ENCODE measurements at places on chromosomes 11 and 22. TPM values are rescaled to one million over a fixed set of nuclear protein-coding genes. Genes with fewer than 3 reads are reported as not detected.
A peak's percentile ranks its signal among the peaks of the same experiment; 100 is the strongest.

GRCh38 chr11:109668973-109669634 lies 247.1 kb downstream of the C11orf87 start:
- H3K27me3 ChIP-seq, result no peaks in the 10 kb centered on the region
- H3K36me3 ChIP-seq, result no peaks in the 10 kb centered on the region
- DNase-seq, result no peak
- H3K4me3 ChIP-seq, result no peak overlapping the region
- no peak overlapping the region for H3K27ac ChIP-seq
- no peaks in the 10 kb centered on the region for H3K4me1 ChIP-seq

- DNase-seq, result no peak
- no peaks in the 10 kb centered on the region for H3K4me1 ChIP-seq
- no peaks in the 10 kb centered on the region for H3K36me3 ChIP-seq
Measured at GRCh38 chr11:106152013-106152412, 74.6 kb downstream of the AASDHPPT start.

DNA sequence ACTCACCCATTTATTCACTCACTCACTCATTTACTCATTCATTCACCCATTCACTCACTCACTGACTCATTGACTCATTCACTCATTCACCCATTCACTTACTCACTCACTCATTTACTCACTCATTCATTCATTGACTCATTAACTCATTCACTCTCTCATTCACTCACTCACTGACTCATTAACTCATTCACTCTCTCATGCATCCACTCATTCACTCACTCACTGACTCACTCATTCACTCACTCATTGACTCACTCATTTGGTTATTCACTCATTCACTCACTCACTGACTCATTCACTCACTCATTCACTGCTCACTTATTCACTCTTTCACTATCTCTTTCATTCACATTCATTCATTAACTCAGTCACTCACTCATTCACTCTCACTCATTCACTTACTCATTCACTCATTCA lies 2.5 kb upstream of the MUC5AC start:
- DNase-seq, result no peak
- peaks cover 1% of the 10 kb centered on the region for H3K27me3 ChIP-seq
- no peak overlapping the region for H3K27ac ChIP-seq

GRCh38 chr11:26778000-26778757 lies 56.3 kb upstream of the SLC5A12 start:
- H3K4me1 ChIP-seq, result no peaks in the 10 kb centered on the region
- no peak for DNase-seq
- H3K36me3 ChIP-seq, result no peaks in the 10 kb centered on the region
- H3K27me3 ChIP-seq, result no peaks in the 10 kb centered on the region
- H3K27ac ChIP-seq, result no peak overlapping the region
- H3K4me3 ChIP-seq, result no peak overlapping the region

DNA sequence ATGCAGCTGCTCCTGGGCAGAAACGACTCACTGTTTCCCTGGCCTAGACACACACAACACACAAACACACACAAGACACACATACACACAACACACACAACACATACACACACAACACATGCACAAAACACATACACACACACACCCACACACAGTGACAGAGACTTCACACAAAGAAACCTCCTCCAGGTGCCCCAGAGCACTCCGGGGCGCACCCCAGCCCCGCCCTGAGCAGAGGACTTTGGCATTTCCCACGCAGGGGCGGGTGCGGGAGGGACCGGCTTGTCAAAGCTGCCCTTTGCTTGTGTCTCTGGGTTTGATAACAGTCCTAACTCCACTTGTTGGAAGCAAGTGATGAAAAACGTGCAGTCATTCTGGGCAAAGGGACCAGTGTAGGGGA lies 6.5 kb downstream of the APOBEC3A start:
- no peaks in the 10 kb centered on the region for H3K27me3 ChIP-seq
- H3K36me3 ChIP-seq, result no peaks in the 10 kb centered on the region
- DNase-seq, result no peak
- H3K27ac ChIP-seq, result no peak overlapping the region
- H3K4me1 ChIP-seq, result no peaks in the 10 kb centered on the region

GRCh38 chr22:20406686-20407408 lies 12.9 kb downstream of the ZNF74 start:
- DNase-seq, result no peak
- no peak overlapping the region for H3K27ac ChIP-seq
- peaks cover 45% of the 10 kb centered on the region for H3K36me3 ChIP-seq
- no peak overlapping the region for H3K4me3 ChIP-seq
- H3K4me1 ChIP-seq, result peaks cover 13% of the 10 kb centered on the region

GRCh38 chr11:65115361-65116082 lies 2.0 kb downstream of the ZNHIT2 start:
- peaks cover 64% of the 10 kb centered on the region for H3K4me1 ChIP-seq
- H3K36me3 ChIP-seq, result peaks cover 3% of the 10 kb centered on the region
- no peak for DNase-seq
- no peaks in the 10 kb centered on the region for H3K27me3 ChIP-seq

DNA sequence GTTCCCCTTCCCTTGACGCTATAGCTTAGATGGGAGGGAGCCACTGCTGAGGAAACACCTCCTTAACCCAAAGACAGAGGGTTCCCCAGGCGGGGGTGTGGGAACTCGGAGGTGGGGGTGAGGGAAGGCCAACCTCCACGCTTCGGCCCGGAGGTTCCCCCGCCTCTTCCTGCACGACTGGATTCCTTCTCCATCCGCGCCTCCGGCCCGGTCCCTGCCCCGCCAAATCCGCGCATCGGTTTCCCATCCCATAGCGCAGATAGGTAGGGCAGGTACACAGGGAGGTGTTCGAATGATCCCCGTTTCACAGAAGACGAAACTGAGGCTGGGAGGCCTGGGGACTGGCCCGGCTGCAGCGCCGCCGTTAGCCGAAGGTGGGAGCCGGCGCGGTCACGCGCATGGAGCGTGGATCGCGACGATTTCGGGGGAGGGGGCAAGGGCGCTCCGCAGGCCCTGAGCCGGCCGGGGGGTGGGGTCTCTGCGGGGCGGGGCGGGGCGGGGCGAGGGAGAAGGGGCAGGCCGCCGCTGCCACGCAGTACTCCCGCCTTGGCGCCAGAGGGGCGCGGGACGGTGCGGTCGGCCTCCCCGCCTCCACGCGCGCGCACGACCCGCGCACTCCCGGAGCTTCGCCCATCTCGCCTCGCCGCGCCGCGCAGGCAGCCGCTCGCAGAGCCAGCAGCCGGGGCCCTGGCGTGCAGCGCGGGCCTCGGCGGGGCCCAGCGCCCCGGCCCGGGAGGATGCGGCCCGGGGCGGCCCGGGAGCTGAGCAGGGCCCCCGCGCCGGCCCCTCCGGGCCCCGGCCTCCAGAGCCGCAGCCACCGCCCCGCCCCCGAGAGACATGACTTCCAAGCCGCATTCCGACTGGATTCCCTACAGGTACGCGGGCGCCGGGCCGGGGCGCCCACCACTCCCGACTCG lies at the start of gene TUB:
TUB (plus strand) TSS at position 538 of the 917 bp plus-strand sequence; CDS start at position 838, 300 bp downstream.
- peaks cover 52% of the 10 kb centered on the region for H3K27me3 ChIP-seq
- H3K4me3 ChIP-seq, result peak within 1 kb of the TSS; percentile 74
- DNase-seq, result no peak
- H3K36me3 ChIP-seq, result no peaks in the 10 kb centered on the region
- peaks cover 8% of the 10 kb centered on the region for H3K4me1 ChIP-seq

GRCh38 chr11:110371084-110371483 lies 58.7 kb upstream of the FDX1 start:
- DNase-seq, result no peak
- H3K4me1 ChIP-seq, result peaks cover 2% of the 10 kb centered on the region
- H3K4me3 ChIP-seq, result no peak overlapping the region
- no peaks in the 10 kb centered on the region for H3K36me3 ChIP-seq

- H3K4me3 ChIP-seq, result no peak overlapping the region
- H3K27ac ChIP-seq, result no peak overlapping the region
- peaks cover 23% of the 10 kb centered on the region for H3K27me3 ChIP-seq
- H3K4me1 ChIP-seq, result peaks cover 2% of the 10 kb centered on the region
- DNase-seq, result no peak
Measured at GRCh38 chr11:64503186-64503753, 87.8 kb upstream of the SLC22A12 start.

DNA sequence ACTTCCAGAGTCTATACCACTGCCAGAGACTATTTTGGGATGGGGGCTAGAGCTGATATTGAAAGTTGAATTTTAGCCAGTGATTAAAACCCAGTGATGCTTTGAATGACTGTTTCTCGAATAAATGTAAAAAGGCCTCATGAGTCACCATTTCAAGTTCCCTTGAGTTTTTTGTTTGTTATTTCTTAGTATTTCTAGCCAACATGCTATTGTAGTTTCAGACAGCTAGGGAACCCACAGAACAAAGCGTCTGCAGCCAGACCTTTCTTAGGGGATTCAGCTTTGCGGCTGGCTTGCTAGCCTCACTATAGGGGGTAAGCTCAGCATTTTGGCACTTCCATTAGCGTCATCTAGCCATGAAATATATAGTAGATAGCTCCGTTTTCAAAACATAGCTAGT lies 66.5 kb downstream of the DBX1 start:
- H3K4me1 ChIP-seq, result peaks cover 4% of the 10 kb centered on the region
- DNase-seq, result no peak
- no peak overlapping the region for H3K4me3 ChIP-seq
- no peaks in the 10 kb centered on the region for H3K27me3 ChIP-seq
- no peaks in the 10 kb centered on the region for H3K36me3 ChIP-seq
- no peak overlapping the region for H3K27ac ChIP-seq

DNA sequence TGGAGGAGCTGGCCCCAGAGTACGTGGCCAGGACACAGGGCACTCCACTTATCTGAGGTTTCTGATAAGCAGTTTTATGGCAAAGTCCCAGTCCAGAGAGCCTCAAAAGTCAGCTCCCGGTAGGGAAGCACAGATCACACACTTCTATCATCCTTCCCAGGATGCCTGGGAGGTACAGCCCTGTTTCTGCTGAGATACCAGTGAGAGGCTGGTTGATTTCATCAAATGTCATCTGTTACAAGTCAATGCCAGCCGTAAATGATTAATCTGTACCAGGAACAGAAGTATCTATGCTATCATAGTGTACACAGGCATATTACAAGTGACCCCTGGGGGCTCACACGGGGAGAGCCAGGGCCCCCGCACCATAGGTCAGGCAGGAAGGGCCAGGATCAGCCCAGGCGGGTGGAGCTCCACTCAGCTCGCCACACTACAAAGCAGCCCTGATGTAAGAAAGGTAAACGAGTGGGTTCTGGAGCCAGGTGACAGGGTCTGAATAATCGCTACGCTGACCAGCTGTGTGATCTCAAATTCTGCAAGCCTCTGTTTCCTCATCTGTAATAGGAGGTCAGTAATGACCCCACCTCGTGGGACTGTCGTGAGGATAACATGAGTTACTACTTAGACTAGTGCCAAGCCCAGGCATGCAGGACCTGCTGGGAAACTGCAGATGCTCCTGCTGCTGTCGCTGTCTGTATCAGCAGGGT lies 17.6 kb downstream of the PLA2G6 start:
- no peaks in the 10 kb centered on the region for H3K27me3 ChIP-seq
- no peak for DNase-seq
- H3K36me3 ChIP-seq, result no peaks in the 10 kb centered on the region

- peaks cover 10% of the 10 kb centered on the region for H3K27me3 ChIP-seq
- no peak for DNase-seq
- H3K36me3 ChIP-seq, result no peaks in the 10 kb centered on the region
- H3K4me1 ChIP-seq, result no peaks in the 10 kb centered on the region
- no peak overlapping the region for H3K27ac ChIP-seq
- no peak overlapping the region for H3K4me3 ChIP-seq
Measured at GRCh38 chr11:125463590-125464269, 32.3 kb downstream of the FEZ1 start.

DNA sequence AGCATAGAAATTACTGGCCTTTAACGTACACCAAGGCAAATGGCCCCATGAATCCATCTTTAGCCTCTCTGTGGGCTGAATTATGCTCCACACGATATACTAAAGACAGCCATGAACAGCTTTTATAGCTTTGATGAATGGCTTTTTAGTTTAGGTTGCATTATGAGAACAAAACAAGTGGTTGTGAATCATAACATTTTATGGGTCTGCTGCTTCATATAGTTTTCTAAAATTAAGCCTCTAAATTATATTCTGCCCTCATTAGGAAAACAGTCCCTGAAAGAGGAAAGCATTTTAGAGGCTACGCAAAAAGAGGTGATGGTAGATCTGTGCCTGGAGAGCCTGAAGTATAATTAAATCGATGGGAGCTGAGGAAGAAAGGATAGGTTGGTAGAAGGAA lies 221.3 kb downstream of the CADM1 start:
- no peaks in the 10 kb centered on the region for H3K4me1 ChIP-seq
- no peak overlapping the region for H3K4me3 ChIP-seq
- no peak overlapping the region for H3K27ac ChIP-seq

DNA sequence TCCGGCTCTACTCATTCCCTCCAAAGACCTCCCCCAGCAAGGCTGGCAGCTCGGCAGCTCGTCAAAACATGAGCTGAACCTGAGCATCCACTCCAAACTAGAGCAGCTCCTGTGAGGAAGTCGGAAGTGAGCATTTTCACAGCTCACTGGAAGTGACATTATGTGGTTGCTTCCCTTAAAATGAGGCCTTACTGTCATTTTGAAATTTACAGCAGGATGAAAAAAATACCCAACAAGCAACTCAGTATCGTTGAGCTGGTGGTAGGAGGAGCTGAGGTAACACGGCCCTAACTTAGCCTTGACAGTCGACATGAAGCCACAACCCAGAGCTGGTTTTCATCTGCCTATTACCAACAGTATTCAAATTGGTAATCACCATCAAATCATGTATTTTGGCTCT lies 38.0 kb upstream of the ARFGAP3 start:
- peak overlapping the region; percentile 19 for H3K4me3 ChIP-seq
- no peak for DNase-seq
- H3K4me1 ChIP-seq, result peaks cover 62% of the 10 kb centered on the region
- peak overlapping the region; percentile 73 for H3K27ac ChIP-seq

Gene ZC3H12C
- total RNA-seq, result 0.03 TPM

Gene GLB1L3
- total RNA-seq, result 1.2 TPM

Gene MS4A3
- not detected for total RNA-seq
